ENCODE measurements at places on chromosomes 2 and 18.

GRCh38 chr2:120754067-120754960, 18.6 kb downstream of the GLI2 start:
- DNase-seq = no peak

GRCh38 chr2:107430596-107431266, 396.0 kb upstream of the RGPD4 start:
- DNase-seq = no peak

- DNase-seq = peak; percentile 40
Measured at GRCh38 chr2:23425885-23426262, 40.9 kb downstream of the KLHL29 start.

DNA sequence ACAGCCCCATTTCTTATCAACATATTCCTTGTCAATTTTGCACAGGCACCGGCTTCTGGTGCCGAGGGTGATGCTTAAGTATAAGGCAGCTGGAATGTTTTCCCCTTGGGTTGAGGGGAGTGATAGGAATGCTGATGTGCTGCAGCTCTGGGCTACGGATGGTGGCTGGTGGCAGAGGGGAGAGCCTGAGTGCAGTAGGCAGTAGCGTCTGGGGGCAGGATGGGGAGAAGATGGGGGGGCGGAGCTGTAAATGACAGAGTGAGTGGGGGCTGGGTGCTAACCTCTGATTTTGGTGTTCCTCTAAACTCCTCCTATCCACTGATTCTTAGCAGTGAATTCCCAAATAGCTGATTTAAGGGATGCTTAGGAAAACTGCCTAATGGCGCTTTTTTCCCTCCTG, 20.7 kb downstream of the TMEM178A start:
- DNase-seq = peak; percentile 75

- DNase-seq = no peak
Measured at GRCh38 chr2:54285451-54285850, 29.4 kb upstream of the TSPYL6 start.

DNA sequence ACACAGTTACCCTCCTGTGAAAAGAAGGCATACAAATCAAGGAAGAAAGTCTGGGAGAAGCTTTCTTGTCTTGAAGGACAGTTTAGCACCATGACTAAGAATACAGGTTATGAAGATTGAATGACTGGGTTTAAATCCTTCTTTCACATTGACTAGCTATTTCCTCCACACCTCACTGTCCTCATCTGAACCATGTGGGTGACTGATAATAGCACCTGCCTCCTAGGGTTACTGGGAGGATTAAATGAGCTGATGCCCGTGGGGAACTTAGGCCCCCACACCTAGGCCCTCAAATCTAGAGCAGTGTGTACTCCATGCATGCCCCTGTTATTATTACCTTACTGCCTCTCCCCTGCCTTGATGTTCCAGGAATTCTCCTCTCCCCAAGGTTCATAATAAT, 202.9 kb downstream of the FBXO15 start:
- no peak for DNase-seq

- no peak for DNase-seq
Measured at GRCh38 chr18:61823595-61823994, 69.2 kb downstream of the RNF152 start.

- no peak for DNase-seq
Measured at GRCh38 chr2:121608367-121608766, 40.9 kb downstream of the CLASP1 start.

DNA sequence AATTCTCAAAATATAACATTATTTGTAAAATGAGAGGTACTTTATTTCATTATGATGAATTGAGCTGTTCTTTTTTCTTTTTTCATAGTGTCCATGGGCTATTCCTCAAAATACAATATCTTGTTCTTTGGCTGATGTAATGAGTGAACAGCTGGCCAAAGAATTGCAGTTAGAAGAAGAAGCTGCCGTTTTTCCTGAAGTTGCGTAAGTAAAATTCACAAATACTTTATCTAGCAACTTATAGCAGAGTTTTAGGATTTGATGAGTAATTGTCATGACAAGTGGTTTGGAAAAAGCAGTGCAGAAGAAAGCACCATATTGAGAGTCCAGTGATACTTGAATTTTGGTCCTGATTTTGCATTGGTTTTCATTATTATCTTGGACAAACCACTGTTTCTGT, 9.8 kb downstream of the RIOK3 start:
- DNase-seq = no peak

DNA sequence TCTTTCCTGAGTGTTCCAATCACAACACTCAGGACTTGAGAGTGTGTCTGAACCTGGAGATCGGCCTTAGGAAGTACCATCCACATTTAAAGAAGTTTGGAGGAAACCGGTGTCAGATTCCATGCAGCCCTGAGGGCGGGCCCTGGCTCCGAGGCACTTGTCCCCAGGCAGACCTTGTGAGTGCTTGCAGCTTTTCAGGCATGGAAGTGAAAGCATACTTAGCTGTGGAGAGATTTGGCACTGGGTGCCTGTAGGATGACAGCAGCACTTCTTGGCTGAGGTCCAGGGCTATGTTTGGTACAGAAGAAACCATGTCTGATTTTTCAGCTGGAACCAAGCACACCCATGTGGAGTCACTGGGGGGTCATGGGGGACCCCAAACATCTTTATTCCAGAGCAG, 230.8 kb downstream of the SEPTIN10 start:
- peak; percentile 62 for DNase-seq

DNA sequence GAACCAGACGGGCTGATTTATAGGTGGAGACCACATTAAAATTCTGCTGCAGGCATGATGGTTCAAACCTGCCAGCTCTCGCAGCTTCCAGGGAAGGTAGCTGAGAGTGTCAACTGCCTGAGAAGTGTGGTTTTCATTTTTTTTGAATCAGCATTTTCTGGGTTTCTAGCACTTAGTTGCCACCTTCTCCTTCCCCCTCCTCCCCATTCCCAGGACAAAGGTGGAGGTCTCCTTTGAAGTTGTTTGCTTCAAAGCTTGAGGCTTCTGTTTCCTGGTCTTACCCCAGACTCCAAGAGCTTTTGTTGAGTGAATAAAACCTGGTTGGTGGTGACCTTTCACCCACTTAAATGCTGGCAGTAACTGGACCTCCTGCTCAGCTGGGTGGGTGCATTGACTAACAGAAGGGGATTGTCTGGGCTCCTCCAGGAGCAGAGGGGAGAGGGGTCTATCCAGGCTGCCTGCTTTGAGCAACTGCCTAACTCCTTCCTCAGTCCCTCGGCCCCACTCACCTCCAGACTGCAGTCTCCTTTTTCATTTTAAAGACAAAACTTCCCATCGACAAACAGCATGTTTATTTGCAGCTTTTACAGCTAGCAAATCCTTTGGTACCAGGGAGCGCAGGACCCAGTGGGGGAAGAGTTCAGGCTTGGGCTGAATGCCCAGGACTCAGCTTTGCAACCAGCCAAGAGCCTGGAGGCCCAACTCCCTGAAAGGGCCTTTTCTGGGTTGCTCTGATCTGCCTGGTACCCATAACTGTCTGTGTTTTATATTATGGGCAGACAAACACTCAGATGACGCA, 3.5 kb downstream of the RHOB start:
- DNase-seq = peak; percentile 85

DNA sequence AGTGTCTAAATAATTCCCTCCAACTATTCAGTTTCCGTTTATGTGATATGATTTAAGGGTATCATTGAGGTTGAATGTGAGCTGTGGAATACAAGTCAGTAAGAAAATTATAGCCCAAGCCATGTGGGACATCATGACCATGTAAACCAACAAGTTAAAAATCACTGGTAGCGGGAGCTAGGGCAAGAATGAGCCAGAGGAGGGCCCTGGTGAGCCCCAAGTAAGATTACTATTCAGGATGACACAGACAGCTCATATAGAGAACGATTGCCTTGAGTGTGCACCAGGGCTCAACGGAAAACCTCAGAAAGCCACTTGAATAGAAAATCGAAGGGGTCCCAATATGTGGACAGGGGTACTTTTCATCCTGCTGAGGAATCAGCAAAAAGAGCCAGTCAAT, 87.8 kb upstream of the RBMS1 start:
- peak; percentile 66 for DNase-seq

- no peak for DNase-seq
Measured at GRCh38 chr18:433298-433697, 67.2 kb downstream of the COLEC12 start.

- DNase-seq = no peak
Measured at GRCh38 chr18:36451454-36452251, 154.1 kb downstream of the FHOD3 start.

DNA sequence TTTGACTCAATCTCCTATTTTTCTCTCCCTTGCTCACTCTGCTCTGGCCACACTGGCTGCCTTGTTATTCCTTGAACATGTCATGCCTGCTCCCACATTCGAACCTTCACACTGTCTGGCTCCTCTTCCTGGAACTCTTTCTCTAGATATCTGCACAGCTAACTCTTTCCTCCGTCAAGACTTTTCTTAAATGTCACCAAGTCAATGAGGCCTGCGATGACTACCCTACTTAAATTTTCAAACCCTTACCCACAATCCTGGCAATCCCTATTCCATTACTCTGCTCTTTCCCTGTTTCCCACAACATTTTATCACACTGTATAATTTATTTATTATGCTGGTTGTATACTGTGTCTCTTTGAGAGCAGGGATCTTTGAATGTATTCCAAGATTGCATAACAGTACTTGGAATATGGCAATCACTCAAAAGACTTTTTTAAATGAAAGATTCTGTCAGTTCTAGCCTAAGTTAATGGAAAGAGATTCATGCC, 206.2 kb downstream of the SRBD1 start:
- DNase-seq = no peak

- DNase-seq = peak; percentile 83
Measured at GRCh38 chr2:102839668-102840388, 78.0 kb downstream of the TMEM182 start.

- no peak for DNase-seq
Measured at GRCh38 chr2:181312515-181312927, 144.7 kb upstream of the ITGA4 start.

DNA sequence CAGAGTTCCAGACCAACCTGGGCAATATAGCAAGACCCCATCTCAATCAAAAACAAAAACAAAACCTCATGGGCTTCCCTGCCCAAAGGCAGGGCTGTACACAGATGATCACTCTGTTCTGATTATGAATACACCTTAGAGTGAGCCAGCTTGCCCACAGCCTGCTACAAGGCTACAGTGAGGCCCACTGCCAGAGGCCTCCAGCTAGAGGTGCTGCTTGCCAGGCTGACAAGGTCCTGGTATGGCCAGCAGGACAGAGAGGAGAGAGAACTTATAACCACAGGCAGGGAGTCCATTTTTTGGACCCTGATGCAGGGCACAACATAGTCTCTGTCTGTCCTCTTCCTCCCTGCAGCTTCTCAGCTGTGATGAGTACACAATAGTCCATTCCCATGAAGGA, 41.5 kb downstream of the KANSL3 start:
- DNase-seq = no peak

GRCh38 chr2:9347411-9347881, 75.9 kb downstream of the ITGB1BP1 start:
- DNase-seq = no peak

- peak; percentile 51 for DNase-seq
Measured at GRCh38 chr18:27057519-27058234, 127.4 kb downstream of the CHST9 start.

- DNase-seq = no peak
Measured at GRCh38 chr2:31287654-31288053, 53.7 kb downstream of the EHD3 start.

DNA sequence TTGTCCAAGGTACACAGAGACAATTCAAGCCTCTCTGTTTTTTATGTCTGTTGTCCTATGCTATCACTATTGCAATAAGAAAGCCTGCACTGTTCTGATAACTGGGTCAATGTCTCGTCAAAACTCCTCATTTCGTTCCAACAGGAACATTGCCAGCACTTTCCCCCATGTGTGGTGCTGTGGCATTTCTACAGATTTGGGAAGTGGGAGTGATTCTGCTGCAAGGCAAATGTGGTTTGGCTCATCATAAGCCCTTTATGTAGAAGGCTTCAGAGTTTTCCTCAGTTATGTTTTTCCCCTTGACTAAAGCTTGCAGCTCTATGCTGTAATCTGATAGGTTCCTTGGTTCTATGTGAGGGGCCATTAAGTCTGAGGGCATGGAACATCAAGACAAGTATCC, 324.1 kb upstream of the TCF4 start:
- DNase-seq = no peak

DNA sequence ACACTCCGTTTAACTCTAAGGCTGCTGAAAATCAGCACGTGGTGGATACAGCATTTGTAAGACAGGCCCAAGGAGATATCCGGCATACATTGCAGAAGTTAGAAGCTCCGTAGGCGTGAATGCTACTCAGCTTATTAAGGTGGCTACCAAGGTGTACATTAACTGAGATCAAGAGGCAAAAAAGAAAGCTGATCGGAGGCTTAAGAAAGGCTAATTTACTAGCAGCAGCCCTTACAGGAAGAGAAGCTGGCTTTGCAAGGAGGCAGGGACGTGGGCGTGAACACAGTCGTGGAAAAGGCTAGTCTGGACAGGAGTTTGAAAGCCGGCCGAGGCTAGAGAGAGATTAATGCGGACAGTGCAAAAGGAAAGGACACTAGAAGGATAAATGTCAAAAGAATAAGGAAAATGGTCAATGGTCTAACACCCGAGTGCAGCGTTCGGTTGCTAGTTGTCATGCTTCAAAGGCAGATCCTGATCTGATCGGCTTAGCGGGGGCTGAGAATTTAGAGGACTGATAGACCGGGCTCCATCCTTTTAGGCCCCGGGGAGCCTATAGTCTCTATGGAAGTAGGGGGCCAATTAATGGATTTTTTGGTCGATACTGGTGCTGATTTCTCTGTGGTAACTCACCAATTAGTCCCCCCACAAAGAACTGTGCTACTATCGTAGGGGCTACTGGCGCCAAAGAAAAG, 45.6 kb upstream of the SELENOI start:
- DNase-seq = no peak

DNA sequence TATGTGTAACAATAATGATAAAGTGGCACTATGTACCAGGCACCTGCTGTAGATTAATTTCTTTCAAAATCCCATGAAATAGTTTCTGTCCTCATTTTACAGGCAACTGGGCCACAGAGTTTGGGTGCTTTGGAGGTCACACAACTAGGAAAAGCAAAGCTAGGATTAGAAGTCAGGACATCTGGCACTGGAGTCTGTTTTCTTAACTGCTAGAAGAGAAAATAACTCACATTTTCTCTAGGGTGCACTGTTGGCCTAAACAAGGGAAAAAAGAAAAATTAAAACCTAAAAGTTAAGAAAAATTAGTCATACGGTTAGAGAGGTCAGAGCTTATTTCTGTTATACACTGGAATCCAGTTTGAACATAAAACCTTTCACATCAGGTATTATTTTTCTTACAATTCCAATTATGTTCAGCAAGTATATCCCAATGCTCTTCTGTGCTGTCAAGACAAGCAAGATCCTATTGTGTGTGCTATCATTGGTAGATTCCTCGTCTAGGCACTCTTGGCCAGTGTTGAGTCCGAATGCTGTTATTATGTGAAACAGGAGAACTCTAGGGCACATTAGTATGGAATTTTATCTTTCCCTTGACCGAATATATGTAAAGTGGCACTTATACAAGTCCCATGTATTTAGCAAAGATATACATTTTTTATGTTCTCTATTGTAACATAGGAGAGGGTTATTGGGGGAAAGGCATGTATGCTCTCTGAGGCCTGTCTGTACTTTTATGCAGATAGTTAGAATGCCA, 1.5 kb upstream of the OSGEPL1 start:
- DNase-seq = no peak

- DNase-seq = peak; percentile 93
Measured at GRCh38 chr2:190679813-190680591, 31.1 kb downstream of the NAB1 start.

- no peak for DNase-seq
Measured at GRCh38 chr2:28613186-28613585, 117.3 kb downstream of the PLB1 start.

- DNase-seq = no peak
Measured at GRCh38 chr2:118294063-118294462, 205.8 kb downstream of the INSIG2 start.

- DNase-seq = no peak
Measured at GRCh38 chr2:73933194-73933593, 6.5 kb downstream of the DGUOK start.

Data from endodermal cell (in vitro differentiated cells).